ENCODE measurements at places on chromosomes 3 and 15.

- DNase-seq, result peak; percentile 17
Observed at GRCh38 chr15:73081321-73081958, 29.2 kb downstream of the NEO1 start.

GRCh38 chr3:80542456-80542855 lies 774.7 kb upstream of the ROBO1 start:
- DNase-seq, result no peak

DNA sequence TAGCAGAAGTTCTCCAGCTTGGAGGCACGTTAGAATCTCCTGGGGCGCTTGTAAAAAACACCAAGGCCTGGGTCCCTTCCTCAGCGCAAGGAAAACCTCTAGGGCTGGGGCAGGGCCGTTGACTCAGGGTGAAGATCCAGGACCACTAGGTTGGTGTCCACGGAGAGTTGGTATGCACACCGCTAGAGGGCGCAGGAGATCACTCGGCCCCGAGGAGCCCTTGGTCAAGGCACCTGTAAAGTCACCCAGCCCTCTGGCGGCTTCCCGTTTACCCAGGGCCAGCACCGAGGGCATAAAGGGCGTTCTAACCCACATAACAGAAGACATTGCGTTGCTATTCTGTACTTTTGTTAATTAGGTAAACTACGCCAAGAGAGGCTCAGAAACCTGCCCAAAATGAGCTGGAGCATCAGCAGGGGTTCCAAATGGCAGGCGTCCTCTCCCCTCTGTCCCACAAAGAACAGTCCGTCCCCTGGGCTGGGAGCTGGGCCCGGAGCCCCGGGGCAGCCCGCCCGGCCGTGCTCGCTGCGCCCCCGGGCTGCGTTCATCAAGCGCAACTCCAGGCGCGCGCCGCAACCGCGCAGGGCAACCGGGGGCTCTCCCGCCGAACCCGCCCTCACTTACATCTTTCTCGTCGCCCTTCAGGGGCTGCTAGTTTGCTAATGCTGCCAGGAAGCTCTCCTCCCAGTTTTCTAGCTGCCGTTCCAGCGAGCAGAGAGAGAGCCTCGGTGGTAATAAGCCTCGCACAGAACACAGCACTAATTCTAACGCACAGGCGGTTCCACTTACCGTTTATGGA lies 332.1 kb downstream of the ARRDC4 start:
- DNase-seq, result peak; percentile 57

DNA sequence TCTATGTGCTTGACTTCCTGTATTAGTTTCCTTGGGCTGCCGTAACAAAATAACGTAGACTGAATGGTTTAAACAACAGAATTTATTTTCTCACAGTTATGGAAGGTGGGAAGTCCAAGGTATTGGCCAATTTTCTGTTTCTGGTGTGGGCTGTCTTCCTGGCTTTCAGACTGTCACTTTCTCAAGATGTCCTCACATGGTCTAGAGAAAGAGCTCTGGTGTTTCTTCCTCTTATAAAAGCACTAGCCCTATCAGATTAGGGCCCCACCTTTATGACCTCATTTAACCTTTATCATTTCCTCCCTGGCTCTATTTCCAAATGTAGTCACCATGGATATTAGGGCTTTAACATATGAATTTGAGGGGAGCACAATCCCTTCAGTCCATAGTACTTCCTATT lies 54.6 kb downstream of the SPRED1 start:
- DNase-seq, result no peak

- no peak for DNase-seq
Observed at GRCh38 chr3:67349551-67350174, 304.7 kb downstream of the SUCLG2 start.

- no peak for DNase-seq
Observed at GRCh38 chr3:57961828-57962447, 46.3 kb upstream of the FLNB start.

DNA sequence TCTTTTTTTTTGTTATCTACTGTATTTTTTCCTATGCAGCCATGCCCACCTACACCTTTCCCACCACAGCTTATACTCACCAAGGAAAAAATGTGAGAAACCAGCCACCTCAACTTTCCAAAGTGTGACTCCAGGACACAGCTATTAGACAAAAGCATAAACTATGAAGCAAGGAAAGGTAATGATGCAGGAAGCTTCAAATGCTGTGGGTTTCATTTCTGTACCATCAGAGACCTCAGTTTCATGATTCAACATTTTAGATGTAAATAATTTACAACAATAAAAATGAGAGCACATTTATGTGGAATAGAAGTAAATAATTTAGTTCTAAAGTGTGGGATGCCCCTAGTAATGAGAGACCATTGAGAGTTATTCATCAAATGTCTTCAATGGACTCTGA lies 115.1 kb downstream of the CDIN1 start:
- DNase-seq, result no peak

DNA sequence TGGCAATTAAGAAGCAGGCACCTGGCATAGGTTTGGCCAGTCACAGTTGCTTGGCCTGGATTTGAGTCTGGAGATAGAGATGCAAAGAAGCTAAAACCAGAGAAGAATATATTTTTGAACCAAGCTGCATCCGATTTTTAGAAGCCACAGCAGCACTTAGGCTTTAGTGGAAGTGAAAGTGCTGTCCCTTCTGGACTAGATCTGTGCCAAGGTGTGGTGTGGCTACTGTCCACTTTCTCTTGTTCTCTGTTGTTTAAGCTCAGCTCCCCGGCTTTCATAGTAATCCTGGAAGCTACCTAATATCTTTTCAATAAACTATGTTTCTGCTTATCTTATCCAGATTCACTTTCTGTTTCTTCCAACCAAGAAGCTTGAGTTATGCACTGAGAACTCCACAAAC lies 183.4 kb upstream of the THRB start:
- no peak for DNase-seq

- no peak for DNase-seq
Observed at GRCh38 chr15:81604713-81605112, 230.7 kb upstream of the TMC3 start.

DNA sequence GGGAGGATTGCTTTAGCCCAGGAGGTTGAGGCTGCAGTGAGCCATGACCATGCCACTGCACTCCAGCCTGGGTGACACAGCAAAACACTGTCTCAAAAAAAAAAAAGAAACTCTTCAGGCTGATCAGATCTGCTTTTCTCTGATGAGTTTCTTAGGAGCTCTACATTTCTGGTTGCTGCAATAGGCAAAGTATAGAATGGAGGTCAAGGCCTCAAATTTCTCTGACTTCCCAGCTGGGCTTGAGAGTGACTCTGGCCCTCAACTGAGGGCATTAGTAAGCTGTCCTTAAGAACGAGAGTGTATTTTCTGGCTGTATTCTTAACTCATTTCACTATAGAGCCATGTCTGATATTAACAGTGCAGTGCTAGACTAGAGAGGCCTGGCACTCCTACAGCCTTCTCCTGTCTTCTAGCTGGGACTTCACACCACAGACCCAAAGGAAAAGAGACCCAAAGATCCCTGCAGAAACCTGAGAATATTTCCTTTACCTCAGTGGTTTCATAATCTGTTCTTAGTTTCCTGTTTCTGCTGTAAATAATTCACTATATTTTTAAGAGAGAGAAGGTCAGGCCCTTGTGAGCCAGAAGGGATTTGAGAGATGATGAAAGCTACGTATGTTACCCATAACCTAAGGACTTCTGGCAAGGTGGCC lies 2.0 kb upstream of the NR1I2 start:
- DNase-seq, result no peak

GRCh38 chr3:13655061-13655913 lies 106.4 kb downstream of the FBLN2 start:
- peak; percentile 79 for DNase-seq

DNA sequence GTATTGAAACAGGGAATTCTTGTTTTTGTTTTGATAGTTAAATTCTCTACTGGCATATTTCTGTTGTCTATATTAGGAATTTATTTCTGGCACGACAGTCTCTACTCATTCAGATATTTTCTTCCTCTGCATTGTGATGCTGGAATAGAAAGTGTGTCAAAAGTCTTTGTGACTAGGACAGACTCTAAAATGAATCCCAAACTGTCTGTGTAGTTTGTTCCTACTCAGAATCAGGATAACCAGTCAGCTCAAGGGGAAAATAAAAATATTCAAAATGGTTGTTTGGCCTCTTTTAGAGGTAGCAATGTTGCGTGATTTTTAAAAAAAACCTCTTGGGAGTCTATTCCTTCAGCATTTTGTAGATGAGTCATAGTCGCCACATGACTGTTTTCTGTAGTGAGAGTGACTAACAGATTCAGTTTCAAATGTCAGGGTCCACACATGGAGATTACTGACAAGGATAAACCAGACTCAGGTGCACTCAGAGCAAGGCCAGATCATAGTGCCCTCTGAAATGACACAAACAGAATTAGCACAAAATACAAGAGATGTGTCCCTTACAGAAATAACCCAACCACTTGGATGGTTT lies 13.1 kb downstream of the SLC7A14 start:
- no peak for DNase-seq

GRCh38 chr3:141279077-141279967 lies 47.7 kb downstream of the PXYLP1 start:
- no peak for DNase-seq

- DNase-seq, result no peak
Observed at GRCh38 chr15:42456531-42456930, 34.4 kb downstream of the ZNF106 start.

- no peak for DNase-seq
Observed at GRCh38 chr3:10198761-10199649, 34.3 kb downstream of the IRAK2 start.

GRCh38 chr15:86201313-86202008 lies 121.8 kb downstream of the AGBL1 start:
- no peak for DNase-seq

- DNase-seq, result peak; percentile 24
Observed at GRCh38 chr3:32018757-32019564, 37.4 kb downstream of the ZNF860 start.

GRCh38 chr3:144028798-144029411 lies 57.3 kb downstream of the DIPK2A start:
- DNase-seq, result no peak

DNA sequence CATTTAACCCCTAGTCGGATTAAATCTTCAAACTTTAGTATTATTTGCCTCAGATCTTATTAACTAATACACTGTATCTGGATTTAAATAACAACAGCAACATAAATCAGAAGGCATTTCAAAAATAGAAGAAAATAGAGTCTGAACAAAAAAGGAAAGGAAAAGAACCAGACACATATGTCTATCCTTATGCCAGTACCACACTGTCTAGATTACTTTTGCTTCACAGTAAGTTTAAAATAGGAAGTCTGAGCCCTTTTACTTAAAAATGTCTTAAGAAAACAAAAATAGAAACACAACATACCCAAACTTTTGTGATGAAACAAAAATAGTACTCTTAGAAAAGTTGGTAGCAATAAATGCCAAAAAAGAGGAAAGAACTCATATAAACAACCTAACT lies 1615.8 kb downstream of the SI start:
- DNase-seq, result no peak

DNA sequence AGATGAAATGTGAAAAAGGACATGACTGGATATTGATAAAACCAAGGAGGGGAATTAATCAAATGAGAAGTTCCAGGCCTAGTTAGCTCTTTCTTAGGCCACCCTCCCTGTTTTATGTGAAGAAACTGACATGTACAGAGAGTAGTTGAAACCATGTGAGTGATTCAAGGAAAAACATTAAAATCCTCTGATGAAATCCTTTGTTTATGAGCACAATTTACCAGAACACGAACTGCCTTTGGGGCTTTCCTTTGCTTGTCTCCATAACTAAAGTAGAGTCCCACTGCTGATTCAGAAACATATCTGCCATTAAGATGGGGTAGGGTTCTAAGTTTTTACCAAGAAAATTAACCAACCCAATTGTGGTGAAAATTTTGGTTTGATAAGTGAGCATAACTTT lies 558.3 kb downstream of the NR2F2 start:
- no peak for DNase-seq

- DNase-seq, result peak; percentile 48
Observed at GRCh38 chr15:67066959-67067853, 1.8 kb downstream of the SMAD3 start.

GRCh38 chr3:164577667-164578210 lies 500.6 kb downstream of the SI start:
- no peak for DNase-seq

DNA sequence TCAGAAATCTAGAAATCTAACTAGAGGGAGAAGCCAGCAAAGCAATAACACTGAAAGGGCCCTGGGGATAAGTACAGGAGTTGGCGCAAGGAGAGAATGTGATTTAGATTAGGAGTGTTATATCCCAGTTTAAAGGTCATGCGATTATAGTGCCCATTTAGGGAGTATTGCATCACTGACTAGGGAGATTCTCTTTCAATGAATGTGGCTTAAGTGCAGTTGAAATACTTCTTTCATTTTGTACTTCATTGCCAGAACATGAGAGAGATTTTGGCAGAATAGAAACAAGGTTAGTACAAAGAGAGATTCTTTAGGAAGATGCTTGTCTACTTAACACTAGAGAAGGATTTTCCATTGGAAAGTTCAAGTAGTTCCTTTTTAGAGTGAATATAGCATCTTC lies 13.9 kb downstream of the ROBO2 start:
- no peak for DNase-seq

DNA sequence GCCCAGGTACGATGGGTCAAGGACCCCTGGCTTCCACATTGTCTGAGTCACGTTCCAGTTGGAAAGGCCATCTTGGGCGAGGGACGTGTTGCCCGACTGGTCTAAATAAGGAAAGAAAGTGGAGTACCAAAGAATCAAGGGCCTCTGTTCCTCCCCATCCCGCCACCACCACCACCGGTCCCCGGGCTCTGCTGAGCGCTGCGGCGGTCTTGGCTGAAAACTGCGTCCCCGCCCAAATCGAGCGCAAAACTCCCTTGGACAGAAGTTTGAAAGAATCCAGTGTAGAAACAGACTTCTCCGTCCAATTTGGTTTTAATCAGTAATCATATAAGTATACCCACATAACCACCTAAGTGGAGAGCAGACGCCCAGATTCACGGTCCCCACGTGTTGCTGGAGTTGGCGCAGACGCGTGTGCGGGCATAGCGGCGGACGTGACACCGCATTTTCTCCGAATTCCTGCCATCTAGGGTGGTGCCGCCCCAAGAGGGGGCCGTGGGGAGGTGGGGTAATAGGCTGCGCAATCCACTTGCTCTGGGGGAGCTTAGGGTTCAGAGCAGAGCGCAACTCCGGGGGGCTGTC lies 243.8 kb upstream of the TOPAZ1 start:
- DNase-seq, result no peak

DNA sequence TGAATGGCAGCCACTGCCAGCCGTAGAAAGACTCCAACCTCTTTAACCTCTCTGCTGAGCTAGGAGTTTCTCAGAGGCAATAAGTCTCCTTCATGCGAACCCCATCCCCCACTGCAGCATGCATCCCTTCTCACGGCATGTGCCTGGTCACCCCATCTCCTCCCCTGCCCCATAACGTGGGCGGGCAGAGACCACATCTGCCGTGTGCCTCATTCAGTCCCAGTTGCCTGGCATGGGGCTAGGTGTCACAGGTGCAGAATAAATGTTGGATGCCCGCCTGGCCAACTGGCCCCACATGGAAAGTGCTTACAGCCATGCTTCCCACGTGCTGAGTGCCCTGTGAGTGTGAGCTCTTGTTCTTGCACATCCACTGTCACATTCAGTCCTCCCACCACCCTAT lies 43.5 kb upstream of the NTRK3 start:
- no peak for DNase-seq

- DNase-seq, result no peak
Observed at GRCh38 chr3:138180375-138181029, 5.8 kb upstream of the DBR1 start.

- peak; percentile 36 for DNase-seq
Observed at GRCh38 chr15:82081914-82082762, 36.3 kb upstream of the MEX3B start.

- DNase-seq, result no peak
Observed at GRCh38 chr3:13068269-13069010, 4.8 kb downstream of the IQSEC1 start.

GRCh38 chr3:183454064-183454463 lies 25.6 kb upstream of the MCF2L2 start:
- no peak for DNase-seq
